ENCODE measurements at places on chromosomes 2 and 18. TPM values are rescaled to one million over a fixed set of nuclear protein-coding genes. Genes with fewer than 3 reads are reported as not detected.

- no peaks in the 10 kb centered on the region for H3K36me3 ChIP-seq
- H3K27ac ChIP-seq, result no peak overlapping the region
- peak; percentile 6 for DNase-seq
- H3K4me1 ChIP-seq, result no peaks in the 10 kb centered on the region
- no peaks in the 10 kb centered on the region for H3K27me3 ChIP-seq
Measured at GRCh38 chr2:120396013-120396860, 50.3 kb downstream of the INHBB start.

DNA sequence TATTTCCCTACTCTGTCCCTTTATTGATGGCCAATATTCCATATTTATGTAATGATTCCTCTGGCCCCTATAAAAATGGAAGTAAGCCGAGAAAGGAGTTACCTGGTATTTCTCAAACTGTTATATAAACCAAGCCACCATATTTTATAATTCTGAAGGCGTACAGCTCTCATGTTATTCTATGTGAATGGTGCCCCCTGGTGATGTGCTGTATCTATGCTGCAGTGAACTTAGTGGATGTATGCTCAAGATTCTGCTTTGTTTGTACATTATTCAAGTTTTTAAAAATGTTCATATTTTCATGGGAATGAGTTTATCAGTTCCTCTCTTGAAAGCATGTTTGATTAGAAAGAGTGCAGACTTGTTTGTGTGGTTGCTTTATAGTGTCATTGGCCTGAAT lies 194.5 kb upstream of the LRRTM1 start:
- H3K4me3 ChIP-seq, result no peak overlapping the region
- no peaks in the 10 kb centered on the region for H3K36me3 ChIP-seq
- H3K4me1 ChIP-seq, result no peaks in the 10 kb centered on the region
- H3K27ac ChIP-seq, result no peak overlapping the region
- H3K27me3 ChIP-seq, result no peaks in the 10 kb centered on the region
- peak; percentile 32 for DNase-seq

GRCh38 chr18:45962461-45962860 lies 4.7 kb downstream of the EPG5 start:
- H3K36me3 ChIP-seq, result no peaks in the 10 kb centered on the region
- H3K27me3 ChIP-seq, result no peaks in the 10 kb centered on the region
- peak; percentile 37 for DNase-seq
- no peak overlapping the region for H3K27ac ChIP-seq
- H3K4me1 ChIP-seq, result peaks cover 21% of the 10 kb centered on the region
- H3K4me3 ChIP-seq, result no peak overlapping the region

The TUBB8B gene
- total RNA-seq, result not detected

The ARHGEF33 gene
- 1.4 TPM for total RNA-seq

The NFU1 gene
- total RNA-seq, result 63.5 TPM
